Karpas-422 (cell line): ENCODE measurements at places on chromosomes 11 and 22.

DNA sequence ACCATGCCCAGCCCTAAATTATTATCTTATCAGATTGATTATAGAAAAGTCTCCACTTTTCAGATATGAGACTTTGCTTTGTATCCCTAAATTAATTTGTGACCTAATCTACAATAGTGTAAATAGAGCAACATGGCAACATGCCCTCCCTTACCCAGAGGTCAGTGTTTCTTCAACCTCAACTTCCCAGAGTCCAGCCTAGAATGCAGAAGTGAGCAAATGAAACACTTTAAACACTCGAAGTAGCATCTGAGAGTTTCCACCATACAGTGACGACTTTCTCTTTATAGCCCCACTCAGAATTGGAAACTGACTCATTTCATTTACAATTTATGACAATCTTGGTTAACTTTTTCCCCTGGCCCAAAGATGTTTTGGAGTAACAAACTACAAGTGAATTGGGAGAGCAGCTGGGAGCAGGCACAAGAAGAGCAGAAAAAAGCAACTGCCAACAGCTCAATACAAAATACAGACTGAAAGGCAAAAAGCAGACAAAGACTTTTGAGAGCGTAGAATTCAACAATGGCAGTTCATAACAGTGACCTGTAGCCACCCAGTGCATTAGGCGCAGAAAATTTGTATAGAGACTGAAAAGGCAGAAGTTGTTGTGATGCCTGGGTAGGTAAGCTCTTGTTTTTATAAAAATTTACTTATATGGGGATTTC lies 10.1 kb upstream of the BLID start:
- no peak overlapping the region for H3K4me3 ChIP-seq
- no peak for DNase-seq
- no peaks in the 10 kb centered on the region for H3K36me3 ChIP-seq

DNA sequence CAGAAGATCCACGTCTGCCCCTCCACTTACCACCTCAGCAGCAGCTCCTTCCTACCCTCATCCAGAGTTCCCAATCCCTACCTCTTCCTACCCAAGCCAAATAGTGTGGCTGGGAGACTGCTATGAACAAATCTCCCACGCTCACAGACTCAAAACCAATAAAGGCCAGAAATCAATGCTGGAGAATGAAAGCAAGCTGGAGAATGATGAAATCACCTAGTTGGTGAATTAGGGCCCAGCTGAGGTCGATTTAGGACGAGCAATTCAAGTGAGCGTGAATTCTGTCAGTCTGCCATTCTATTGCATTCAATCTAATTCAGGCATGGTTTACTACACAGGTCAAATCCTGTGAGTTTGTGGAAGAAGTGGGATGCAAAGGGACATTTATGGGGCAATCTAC lies 22.5 kb downstream of the COMMD9 start:
- no peak overlapping the region for H3K27ac ChIP-seq
- no peaks in the 10 kb centered on the region for H3K27me3 ChIP-seq
- DNase-seq, result no peak
- H3K4me3 ChIP-seq, result no peak overlapping the region
- no peaks in the 10 kb centered on the region for H3K36me3 ChIP-seq

DNA sequence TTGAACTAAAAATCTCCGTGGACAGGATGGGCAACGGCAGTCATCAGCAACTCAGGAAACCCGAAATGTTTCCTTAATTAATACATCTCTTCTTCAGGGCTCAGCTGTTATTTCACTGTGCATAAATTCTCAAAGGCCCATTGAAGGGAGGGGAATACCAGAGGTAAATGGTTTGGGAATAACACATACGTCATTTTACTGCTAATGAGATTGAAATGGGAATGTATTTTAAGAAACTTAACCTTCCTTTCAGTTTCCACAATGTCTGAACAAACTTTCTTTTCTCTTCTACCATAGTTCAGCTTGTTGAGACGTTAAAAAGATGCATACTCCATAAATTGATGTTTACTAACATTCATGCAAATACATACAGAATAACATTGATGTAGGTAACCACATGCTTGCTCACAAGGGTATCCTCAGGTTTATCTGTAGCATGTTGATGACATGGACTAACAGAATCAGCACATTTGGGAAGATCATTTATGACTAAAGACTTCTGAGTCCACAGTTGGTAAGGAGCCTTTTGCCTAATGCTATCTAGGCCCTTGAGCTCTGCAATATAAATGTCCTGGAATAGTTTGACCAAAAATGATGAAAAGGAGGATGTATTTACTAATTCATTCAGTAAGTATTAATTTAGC lies 7.7 kb upstream of the PRRG4 start:
- no peak for DNase-seq
- H3K4me3 ChIP-seq, result no peak overlapping the region
- peaks cover 9% of the 10 kb centered on the region for H3K4me1 ChIP-seq
- no peak overlapping the region for H3K27ac ChIP-seq
- no peaks in the 10 kb centered on the region for H3K27me3 ChIP-seq

DNA sequence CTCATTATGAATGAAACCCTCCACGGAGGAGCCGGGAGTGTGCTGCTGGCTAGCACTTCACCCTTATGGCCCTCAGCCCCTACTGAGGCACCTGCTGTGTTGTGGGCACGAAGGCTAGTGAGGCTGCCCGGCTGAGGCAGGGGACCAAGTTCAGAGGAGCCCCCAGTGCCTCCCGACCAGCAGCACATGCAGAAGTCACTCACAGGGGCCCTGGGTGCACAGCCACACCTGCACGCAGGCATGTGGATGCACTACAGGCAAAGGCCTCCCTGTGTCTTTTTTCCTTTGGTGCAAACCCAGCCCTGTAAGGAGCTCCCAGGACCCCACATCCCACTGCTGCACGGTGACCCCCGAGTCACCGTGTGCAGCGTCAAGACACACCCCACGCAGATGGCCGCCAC lies 261.5 kb downstream of the BRD1 start:
- H3K4me1 ChIP-seq, result no peaks in the 10 kb centered on the region
- H3K36me3 ChIP-seq, result 0 out of 2 replicates have a peak, but pooled peaks cover 3% of the 10 kb centered on the region
- DNase-seq, result no peak

GRCh38 chr22:46367707-46368191 lies 32.2 kb downstream of the TRMU start:
- no peaks in the 10 kb centered on the region for H3K27me3 ChIP-seq
- peaks cover 18% of the 10 kb centered on the region for H3K4me1 ChIP-seq
- DNase-seq, result peak; percentile 92
- no peaks in the 10 kb centered on the region for H3K36me3 ChIP-seq
- no peak overlapping the region for H3K4me3 ChIP-seq

- H3K27me3 ChIP-seq, result no peaks in the 10 kb centered on the region
- peak overlapping the region; percentile 97 for H3K4me3 ChIP-seq
- H3K36me3 ChIP-seq, result peaks cover 28% of the 10 kb centered on the region; the same call in 1 of the 2 replicates
- peak overlapping the region; percentile 89 for H3K27ac ChIP-seq
- H3K4me1 ChIP-seq, result peaks cover 20% of the 10 kb centered on the region
These were observed 494 bp downstream of the ZDHHC5 start for GRCh38 chr11:57668434-57668782.

DNA sequence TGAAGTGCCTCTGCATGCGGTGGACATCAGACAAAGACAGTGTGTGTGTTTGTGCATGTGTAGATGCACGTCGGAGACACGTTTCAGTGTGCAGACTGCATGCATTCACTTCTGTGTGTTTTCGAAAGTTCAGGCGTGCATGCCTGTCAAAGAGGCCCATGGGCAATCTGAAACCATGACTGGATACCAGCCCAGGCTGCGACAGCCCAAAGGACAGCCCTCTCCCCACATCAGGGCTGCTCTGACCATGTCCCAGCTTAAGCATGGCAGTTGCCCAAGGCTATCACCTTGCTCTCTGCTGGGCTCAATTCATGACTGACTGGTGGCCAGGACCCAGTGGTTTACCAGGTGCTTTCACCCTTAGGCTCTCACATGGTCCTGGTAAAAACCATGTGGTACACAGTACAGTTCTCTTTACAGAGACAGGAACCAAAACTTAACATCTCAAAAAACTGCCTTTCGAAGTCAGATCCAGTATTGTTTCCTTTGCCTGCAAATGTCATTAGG lies 423.7 kb upstream of the CADM1 start:
- no peaks in the 10 kb centered on the region for H3K27me3 ChIP-seq
- H3K4me1 ChIP-seq, result peaks cover 22% of the 10 kb centered on the region
- H3K27ac ChIP-seq, result no peak overlapping the region

DNA sequence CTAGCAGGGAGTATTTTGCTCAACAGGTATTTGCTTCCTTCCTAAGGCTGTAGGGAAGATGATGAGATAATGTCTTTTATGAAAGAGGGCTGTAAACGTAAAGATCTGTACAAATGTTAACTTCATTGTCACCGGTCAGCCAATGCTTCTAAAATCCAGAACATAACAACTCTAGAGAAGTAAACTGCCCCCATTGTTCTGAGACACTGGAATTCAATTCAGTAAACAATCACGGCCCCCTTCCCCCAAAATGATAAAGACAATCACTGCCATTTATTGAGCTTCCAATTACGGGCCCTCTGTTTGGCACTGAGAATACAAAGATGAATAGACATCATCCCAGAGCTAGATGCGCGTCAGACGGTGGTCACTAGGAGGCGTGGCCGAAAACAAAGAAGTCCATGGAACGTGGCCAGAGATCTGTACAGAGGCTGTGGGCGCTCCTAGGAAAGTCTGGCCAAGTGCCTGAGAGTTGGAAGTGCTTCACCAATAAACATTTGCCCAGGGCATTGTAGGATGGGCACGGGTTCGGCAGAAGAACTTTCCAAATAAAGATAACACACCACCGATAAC lies 576 bp downstream of the TMEM258 start:
- H3K27ac ChIP-seq, result peak overlapping the region; percentile 80
- H3K27me3 ChIP-seq, result no peaks in the 10 kb centered on the region
- H3K4me1 ChIP-seq, result peaks cover 24% of the 10 kb centered on the region
- H3K4me3 ChIP-seq, result peak overlapping the region; percentile 90
- peaks cover 34% of the 10 kb centered on the region for H3K36me3 ChIP-seq

GRCh38 chr11:46678741-46679130 lies 21.7 kb downstream of the ARHGAP1 start:
- H3K4me1 ChIP-seq, result peaks cover 8% of the 10 kb centered on the region
- H3K27me3 ChIP-seq, result no peaks in the 10 kb centered on the region
- no peak for DNase-seq
- no peak overlapping the region for H3K27ac ChIP-seq

DNA sequence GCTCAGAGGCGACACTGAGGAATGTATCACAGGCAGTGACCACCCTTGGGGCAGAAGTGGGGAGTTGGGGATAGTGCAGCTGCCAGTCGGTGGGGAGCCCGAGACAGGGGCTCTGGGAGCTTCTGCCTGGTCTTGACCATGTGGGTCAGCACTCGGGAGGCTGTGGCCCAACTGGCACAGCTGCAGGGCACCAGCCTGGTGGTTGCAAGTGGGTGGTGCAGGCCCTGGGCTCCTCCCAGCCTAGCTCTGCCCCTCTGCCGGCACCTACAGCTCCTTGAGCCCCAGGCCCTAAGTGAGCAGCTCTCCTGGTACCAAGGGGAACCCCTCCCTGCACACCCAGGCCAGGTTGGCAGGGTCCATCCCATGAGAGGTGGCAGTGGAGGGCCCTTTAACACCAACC lies 12.6 kb upstream of the RASL10A start:
- DNase-seq, result no peak
- H3K36me3 ChIP-seq, result 0 out of 2 replicates have a peak, but pooled peaks cover 3% of the 10 kb centered on the region
- H3K4me1 ChIP-seq, result no peaks in the 10 kb centered on the region

- H3K36me3 ChIP-seq, result no peaks in the 10 kb centered on the region
- H3K27me3 ChIP-seq, result no peaks in the 10 kb centered on the region
- H3K27ac ChIP-seq, result no peak overlapping the region
- peaks cover 4% of the 10 kb centered on the region; the same call in 1 of the 2 replicates for H3K4me1 ChIP-seq
- no peak for DNase-seq
These were observed 5.2 kb upstream of the OAF start for GRCh38 chr11:120205596-120206161.

- H3K27me3 ChIP-seq, result no peaks in the 10 kb centered on the region
- H3K27ac ChIP-seq, result no peak overlapping the region
- peaks cover 6% of the 10 kb centered on the region for H3K4me1 ChIP-seq
- DNase-seq, result no peak
- no peaks in the 10 kb centered on the region for H3K36me3 ChIP-seq
These were observed 90.0 kb downstream of the GRIK4 start for GRCh38 chr11:120601536-120601935.

GRCh38 chr11:118176778-118177134 lies 317 bp upstream of the SCN2B start:
- no peak for DNase-seq
- H3K36me3 ChIP-seq, result no peaks in the 10 kb centered on the region
- no peak overlapping the region for H3K27ac ChIP-seq
- no peak overlapping the region for H3K4me3 ChIP-seq
- H3K4me1 ChIP-seq, result peaks cover 32% of the 10 kb centered on the region

GRCh38 chr11:75487365-75487764 lies 38.4 kb downstream of the GDPD5 start:
- H3K36me3 ChIP-seq, result peaks cover 26% of the 10 kb centered on the region
- no peaks in the 10 kb centered on the region for H3K27me3 ChIP-seq
- DNase-seq, result no peak
- H3K4me1 ChIP-seq, result peaks cover 86% of the 10 kb centered on the region
- peak overlapping the region; percentile 99 for H3K27ac ChIP-seq

GRCh38 chr11:75280227-75280701 lies 39.7 kb downstream of the TPBGL start:
- H3K27me3 ChIP-seq, result no peaks in the 10 kb centered on the region
- no peak overlapping the region for H3K27ac ChIP-seq
- no peaks in the 10 kb centered on the region for H3K36me3 ChIP-seq
- H3K4me1 ChIP-seq, result no peaks in the 10 kb centered on the region
- DNase-seq, result peak; percentile 87
- H3K4me3 ChIP-seq, result no peak overlapping the region
